ENCODE measurements at places on chromosomes 16 and 17.

- no peak for DNase-seq
Observed at GRCh38 chr17:15998031-15998562, 1.4 kb downstream of the ZSWIM7 start.

GRCh38 chr17:28328325-28328724 lies 6.9 kb downstream of the IFT20 start:
- DNase-seq: no peak

DNA sequence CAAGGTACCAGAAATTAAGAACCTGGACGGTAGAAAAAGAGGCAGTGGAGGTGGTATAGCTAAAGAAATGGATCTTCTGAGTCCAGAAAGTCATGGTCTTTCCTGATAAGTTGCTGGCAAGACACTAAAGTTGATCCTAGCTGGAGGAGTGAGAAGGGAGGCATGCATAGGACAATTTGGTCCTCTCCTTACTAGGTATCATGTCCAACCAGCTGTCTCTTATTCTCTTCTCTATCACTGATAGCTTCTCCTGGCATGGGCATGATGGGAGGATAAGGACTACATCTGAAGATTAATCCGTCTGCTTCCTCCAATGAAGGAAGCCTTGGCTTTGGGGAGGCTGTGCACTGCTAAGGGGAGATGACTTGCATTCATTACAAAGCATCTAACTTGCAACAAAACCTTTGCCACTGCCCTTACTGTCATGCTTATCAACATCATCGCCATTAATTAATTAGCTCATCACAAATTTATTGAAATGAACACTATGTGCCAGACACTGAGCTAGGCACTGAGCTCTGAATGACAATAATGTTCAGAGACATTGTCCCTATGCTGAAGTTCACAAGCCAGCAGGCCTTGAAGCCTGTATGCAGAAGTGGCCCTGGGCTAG lies 3.1 kb upstream of the FAM117A start:
- no peak for DNase-seq

GRCh38 chr16:57031156-57031555 lies 41.8 kb downstream of the NLRC5 start:
- DNase-seq: no peak

DNA sequence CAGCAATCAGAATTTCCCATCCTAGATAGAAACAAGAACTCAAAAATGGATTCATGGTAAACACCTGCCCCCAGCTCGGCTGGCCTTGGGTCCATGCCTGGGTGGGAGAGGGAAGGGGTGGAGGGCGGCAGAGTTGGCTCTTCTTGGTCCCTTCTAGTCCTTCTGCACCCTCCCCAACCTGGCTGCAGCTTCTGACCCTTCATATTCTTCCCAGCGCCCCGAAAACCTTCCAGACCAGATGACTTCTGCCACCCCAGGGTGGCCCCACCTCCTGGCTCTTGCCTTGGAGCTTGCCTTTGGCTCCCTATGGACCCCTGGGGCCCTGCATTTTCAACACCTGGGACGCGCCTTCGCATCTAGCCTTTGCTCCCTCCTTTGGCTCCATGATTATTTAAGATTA lies 5.4 kb upstream of the GJD3 start:
- DNase-seq: no peak

- no peak for DNase-seq
Observed at GRCh38 chr16:84654998-84655397, 6.7 kb downstream of the KLHL36 start.

DNA sequence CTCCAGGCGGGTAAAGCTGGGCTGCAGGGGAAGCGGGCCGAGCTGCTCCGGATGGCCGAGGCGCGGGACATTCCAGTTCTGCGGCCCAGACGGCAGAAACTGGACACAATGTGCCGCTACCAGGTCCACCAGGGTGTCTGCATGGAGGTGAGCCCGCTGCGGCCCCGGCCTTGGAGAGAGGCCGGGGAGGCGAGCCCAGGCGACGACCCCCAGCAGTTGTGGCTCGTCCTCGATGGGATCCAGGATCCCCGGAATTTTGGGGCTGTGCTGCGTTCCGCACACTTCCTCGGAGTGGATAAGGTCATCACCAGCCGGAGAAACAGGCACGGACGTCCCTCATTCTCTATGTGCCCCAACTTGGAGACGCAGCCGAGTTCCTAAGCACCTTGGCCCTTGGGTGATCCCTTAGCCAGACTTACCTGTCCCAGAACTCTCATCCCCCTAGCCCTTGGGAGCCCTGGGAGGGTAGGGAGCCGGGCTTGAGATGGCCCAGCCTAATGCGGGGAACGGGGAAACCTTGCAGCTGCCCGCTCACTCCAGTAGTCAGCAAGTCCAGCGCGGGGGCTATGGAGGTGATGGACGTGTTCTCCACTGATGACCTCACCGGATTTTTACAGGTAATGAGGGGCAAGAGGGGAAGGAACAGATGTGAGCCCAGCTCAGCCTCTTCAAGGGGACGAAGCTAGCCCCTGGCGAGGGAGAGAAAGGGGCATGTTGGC lies 806 bp downstream of the MRM1 start:
- no peak for DNase-seq

GRCh38 chr16:67428146-67428731 lies 2.7 kb upstream of the HSD11B2 start:
- no peak for DNase-seq

DNA sequence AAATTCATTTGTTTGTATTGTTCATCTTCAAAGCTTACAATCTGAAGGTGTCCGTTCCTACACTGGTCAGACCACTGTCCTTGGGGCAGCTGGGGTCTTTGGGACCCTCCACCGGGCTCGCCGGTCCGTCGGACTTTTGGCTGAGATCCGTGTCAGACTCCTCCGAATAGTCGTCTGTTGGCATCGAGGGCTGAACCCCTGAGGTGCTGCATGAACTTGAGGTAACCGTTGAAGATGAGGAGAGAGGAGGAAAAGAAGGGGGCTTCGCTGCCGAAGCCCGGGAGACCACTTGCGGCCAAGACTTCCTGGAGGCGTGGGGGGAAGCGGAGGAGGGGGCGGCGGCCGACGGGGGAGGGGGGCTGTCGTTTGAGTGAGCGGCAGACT lies 260.8 kb downstream of the ZFHX3 start:
- DNase-seq: no peak

DNA sequence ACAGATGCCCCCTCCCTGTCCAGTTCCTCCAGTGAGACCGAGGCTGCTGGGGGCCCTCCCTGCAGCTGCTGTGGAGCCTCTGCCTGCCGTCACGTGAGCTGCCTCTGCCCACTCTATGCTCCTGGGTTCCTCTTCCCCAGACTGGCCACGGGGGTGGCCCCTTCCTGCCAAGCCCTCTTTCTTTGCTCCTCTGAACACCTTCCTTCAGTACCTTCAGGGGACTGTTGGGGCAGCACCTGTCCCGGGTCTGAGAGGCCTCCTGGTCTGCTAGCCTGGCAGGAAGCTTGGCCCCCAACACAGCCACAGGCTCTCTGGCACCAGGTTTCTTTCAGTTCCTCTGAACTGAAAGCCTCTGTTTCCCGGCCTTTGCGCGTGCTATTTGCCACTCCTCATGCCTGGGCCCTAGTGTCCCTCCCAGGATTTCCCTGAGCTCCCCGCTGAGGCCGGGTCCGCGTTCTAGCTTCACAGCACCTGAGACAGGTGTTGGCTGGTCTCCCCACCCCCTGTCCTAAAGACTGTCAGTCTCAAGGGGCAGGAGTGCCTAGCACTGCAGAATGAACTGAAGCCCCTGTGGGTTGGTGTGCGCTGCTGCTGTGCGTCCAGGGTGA lies 6.6 kb upstream of the ATP6V0C start:
- no peak for DNase-seq

GRCh38 chr16:73764321-73764720 lies 532.3 kb upstream of the PSMD7 start:
- no peak for DNase-seq

GRCh38 chr17:52383493-52384100 lies 225.1 kb upstream of the CA10 start:
- no peak for DNase-seq

DNA sequence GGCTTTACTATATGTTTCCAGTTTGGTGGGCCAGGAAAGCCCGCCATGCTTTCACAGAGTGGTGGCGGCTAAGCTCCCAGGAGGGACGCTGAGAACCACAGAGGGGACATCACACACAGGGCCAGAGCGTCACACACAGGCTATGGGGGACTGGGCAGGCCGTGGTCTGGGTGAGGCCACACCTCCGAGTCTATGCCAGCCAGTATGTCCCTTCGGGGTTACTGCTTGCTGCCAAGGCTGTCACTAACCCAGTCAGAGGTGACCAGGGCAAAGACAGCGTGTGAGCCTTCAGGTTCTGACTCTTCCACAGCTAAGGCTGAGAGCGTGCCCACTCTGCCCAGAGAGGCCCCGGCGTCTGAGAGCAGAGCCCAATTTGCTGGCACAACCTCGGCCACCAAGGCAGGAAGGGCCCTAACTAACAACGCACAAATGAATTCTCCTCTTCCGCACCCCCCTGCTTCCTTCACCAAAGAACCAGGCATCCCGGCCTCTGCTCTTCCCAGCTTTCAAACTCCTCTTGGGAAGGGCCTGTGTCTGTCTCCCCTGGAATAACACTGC lies 2.9 kb downstream of the PLD6 start:
- DNase-seq: no peak

- no peak for DNase-seq
Observed at GRCh38 chr17:57890857-57891232, 41.0 kb upstream of the MRPS23 start.

GRCh38 chr17:81003711-81004475 lies 12.3 kb downstream of the CHMP6 start:
- DNase-seq: no peak

- DNase-seq: no peak
Observed at GRCh38 chr17:28020515-28020914, 22.0 kb upstream of the NLK start.

DNA sequence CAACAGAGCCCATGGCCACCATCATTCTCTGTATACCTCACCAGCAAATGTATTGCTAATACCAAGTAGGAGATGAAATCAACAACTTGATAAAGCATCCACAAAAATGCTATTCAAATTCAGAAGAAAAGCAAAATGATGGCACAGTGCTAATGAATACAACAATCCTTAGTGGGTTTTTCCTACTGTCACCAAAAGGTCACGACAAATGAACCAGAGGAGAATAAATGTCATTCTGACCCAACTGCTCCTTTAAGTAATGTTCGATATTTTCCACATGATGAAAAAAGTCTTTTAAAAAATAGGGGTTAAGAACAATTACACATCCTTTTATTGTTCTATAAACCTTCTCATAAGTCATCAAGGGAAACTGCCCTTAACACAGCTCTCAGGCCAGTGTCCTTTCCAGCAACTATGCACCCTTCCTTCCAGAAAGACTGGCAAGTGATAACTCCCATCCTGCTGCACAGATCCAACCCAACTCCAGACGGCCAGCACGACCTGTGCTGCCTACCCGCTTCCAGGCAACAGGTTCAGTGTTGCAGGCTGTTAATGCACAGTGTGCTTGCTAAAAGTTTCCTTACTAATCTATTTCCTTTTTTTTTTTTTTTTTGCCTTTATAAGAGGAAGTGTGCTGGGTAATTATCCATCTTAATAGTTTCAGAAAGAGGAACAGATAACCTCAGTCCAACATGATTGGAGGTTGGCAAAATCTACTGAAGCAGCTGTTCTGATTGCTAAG lies 15.4 kb downstream of the FBXO31 start:
- DNase-seq: no peak

DNA sequence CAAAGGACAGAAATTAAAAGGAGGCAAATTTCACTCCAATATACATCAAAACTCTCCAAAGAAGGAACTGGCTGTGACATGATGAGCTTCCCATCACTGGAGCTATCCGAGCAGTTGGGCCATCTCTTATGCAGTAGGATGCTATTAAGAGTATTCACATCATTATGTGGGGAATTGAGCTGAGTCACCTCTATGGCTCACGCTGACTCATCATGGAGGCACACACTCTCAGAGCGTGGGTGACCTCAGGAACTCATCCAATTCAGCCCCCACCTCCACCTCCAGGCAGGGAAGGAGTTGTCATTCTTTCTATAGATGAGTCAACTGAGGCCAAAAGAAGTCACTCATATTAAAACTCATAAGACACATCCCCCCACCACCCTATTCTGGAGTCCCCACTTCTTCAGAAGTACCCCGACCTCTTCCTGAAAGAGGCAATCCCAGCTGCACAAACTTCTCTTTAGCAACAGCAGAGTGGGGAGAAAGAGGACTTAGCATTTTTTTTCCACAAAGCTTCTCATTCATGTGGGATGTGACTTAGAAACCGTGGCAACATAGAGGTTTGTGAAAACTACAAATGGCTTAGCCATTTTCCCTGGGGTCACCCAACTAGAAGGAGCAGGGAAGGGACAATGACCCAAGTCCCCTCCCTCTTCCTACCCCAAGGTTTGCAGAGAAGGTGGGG lies 32.5 kb downstream of the ABCC12 start:
- no peak for DNase-seq

DNA sequence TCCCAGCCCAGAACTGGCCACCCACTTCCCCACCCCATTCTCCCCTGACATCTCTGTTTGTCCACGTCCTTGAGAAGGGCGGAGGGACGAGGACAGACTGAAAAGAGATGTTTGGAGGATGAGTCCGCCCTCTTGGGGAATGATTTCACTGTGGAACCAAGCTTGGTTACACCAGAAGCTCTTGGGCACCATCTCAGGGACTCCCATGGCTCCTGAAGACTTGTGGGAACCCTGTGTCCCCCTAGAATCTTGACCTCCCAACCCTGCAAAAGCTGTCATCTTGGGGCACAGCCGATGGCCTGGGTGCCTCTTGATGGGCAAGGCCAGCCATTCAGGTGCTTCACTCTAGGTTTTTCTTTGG lies 25.9 kb upstream of the LITAF start:
- no peak for DNase-seq

GRCh38 chr17:76772842-76773525 lies 35.1 kb downstream of the MFSD11 start:
- DNase-seq: no peak

DNA sequence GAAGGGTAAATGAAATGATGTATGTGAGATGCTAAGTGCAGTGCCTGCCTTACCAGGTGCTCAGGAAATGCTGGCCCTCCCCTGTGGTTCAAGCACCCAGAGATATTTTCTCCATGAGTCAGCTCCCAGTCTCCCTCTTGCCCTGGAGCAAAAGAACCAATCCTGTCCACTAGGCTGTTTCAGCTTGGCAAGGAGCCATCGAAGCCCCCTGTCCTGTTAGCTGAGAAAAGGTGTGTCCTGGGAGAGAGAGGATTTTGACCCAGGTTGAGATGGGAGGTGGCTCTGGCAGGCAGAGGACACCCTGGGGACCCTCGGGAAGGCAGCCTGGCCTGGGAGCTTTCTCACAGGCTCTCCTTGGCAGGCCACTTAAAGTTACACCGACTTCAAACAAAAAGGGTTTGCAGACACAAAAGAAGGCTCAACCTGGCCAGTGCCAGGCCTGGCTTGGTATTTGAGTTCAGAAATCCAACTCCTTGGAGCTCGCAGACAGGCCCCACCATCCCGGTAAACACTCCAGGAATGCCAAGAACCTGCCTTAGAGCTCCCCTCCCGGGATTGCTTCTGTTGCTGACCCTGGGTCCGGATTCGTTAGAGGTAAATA lies 29.6 kb downstream of the NTN1 start:
- DNase-seq: no peak

GRCh38 chr16:66460703-66461102 lies 33.6 kb downstream of the BEAN1 start:
- DNase-seq: no peak

DNA sequence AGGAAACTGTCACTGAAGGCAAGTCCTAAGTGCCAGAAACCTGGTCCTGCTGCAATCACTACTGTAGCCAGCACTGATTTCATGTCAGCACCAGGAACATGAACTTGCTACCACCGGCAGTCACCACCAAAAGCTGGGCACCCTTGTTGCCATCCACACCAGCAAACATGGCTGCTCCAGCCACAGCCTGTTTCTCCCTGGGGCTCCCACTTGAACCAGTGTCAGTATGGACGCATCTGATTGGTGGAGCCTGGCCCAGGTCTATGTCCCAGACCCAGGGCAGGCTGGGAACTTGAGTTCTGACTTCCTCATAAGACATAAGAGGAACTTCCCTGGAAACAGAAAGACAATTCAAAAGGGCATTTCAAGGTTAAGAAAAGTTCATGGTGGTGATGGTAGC lies 56.5 kb downstream of the COPRS start:
- DNase-seq: no peak
